ENCODE measurements at places on chromosomes 12 and 14.

DNA sequence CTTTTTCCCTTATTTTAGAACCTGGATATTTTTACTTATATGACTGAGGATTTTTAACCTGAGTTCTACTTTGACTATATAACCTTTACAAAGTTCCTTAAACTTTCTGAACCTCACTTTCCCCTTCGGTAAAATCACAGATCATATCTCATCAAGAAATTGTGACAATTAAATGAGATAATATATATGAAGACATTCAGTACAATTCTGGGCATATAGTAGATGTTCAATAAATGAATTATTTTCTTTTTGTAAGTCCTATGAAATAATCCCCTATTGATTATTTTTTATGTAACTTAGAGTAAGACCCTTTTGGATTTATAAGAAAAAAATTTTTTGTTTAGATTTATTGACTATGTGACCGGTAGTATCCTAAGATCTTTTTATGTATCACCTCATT lies 17.6 kb upstream of the FAM177A1 start:
- DNase-seq = no peak

- peak; percentile 25 for DNase-seq
These were observed 87.5 kb downstream of the SETD3 start for GRCh38 chr14:99393059-99393655.

GRCh38 chr12:126784328-126784921 lies 1482.5 kb upstream of the TMEM132C start:
- peak; percentile 39 for DNase-seq

- no peak for DNase-seq
These were observed 20.1 kb downstream of the SUSD6 start for GRCh38 chr14:69631509-69631908.

- DNase-seq = no peak
These were observed 72.8 kb downstream of the TAOK3 start for GRCh38 chr12:118299791-118300460.

GRCh38 chr12:28563936-28564335 lies 373.7 kb downstream of the CCDC91 start:
- DNase-seq = no peak

GRCh38 chr12:115308918-115309317 lies 624.9 kb upstream of the TBX3 start:
- DNase-seq = no peak

DNA sequence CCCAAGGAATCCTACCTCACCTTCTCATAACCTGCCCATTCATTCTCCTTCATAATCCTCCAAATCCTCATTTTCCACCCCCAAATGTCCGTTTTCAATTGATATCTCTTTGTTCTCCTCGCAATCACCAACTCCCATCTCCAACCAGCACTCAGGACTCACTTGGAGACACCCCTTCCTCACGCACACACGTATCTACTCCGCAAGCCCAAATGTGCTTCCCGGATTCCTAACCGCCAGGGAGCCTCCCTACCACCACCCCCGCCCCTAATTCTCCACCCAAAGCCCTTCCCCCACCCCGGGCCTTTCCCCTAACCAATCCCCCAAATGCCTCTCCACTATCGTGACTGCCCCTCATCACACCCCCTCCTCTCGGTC lies 304 bp downstream of the KCTD10 start:
- DNase-seq = no peak

- DNase-seq = no peak
These were observed 25.7 kb upstream of the COCH start for GRCh38 chr14:30848449-30849240.

GRCh38 chr12:42407306-42407705 lies 81.3 kb downstream of the PPHLN1 start:
- no peak for DNase-seq

GRCh38 chr12:69821456-69822159 lies 3.4 kb upstream of the MYRFL start:
- DNase-seq = no peak

DNA sequence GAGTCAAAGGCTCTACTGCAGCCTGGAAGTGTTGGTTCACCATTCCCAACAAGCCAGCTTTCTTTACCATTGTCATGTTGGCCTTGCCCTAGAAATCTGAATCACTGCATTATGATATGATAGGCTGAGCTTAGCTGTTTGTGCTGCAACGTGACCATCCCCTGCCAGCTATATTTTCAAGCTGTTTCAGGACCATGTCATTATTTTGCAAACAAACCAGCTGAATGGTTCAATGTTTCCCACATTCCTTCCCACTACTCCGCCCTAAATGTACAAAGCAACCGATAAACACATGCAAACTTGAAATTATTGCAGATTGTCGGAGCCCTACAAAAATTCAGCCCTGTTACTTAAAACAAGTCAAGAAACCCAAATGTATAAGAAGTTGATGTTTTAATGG lies 136.1 kb downstream of the KICS2 start:
- DNase-seq = no peak

GRCh38 chr12:104779134-104779533 lies 179.0 kb downstream of the SLC41A2 start:
- DNase-seq = no peak

DNA sequence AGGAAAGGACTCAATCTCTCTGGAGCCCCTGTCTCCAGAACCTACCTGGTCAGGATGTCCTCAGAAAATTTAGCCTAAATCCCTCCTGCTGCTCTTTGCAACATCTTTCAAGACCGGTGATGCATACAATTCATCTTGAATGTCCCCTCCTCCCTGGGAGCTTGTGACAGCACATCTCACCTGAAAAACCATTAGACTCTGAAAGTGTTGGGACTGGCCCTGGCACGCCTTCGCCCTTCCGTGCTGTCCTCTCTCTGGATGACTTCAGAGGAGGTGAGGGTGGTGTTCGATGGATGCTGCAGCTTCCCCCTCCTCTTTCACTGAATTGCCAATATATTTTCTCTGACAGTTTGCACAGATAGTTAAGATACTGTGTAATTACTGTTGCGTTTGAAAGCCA lies 90.9 kb upstream of the CISTR start:
- no peak for DNase-seq

DNA sequence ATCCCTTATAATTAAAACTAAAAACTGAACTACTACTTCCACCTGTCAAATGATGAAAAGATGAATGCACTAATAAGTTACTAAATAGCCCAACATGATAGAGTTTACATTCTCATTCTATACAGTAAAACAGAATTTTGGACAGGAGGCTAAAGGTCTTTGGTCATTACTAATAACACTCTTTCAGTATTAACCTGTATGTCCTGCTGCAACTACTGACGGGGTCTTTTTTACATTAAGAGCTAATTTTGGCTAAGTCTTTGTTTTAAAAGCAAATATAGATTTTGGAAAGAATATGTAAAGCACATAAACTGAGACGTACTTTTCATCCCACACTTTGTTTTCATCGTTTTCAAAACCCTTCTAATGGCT lies 175.4 kb upstream of the CDKN3 start:
- DNase-seq = no peak

GRCh38 chr14:62722406-62722805 lies 322.9 kb downstream of the KCNH5 start:
- DNase-seq = no peak

DNA sequence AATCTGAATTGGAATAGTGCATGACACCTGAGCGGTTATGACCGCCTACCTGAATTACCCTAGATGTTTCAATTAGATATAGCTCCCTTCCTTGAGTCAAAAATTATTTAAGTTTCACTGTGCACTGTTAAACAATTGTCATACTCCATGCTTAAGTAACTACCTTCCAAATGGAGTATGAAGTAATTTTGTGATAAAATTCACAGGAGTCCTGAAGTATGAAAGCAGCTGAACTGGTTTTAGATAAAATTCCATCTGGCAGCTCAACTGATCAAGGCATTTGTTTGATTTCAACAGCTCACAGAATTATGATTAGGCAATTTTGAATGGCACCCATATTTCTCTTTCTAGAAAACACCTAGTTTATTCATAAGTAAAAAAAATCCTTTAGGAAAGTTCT lies 19.5 kb downstream of the PRICKLE1 start:
- no peak for DNase-seq

DNA sequence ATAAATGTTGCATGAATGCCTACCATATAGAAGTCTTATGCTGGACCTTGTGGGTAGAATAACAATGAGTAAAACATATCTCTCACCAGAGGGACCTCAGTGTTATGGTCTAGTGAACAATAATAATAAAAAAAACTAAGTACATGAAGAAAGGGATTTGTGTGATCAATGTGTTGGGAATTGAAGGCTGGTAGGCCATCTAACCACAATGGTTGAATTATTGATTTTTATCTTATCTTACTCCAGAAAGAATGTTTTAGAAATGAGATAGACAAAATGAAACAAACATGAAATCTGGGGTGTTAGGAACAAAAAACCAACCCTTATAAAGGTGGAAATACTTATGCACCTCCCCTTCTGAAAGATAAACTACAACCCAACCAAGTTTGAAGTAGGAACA lies 243.9 kb upstream of the LRIG3 start:
- DNase-seq = no peak

DNA sequence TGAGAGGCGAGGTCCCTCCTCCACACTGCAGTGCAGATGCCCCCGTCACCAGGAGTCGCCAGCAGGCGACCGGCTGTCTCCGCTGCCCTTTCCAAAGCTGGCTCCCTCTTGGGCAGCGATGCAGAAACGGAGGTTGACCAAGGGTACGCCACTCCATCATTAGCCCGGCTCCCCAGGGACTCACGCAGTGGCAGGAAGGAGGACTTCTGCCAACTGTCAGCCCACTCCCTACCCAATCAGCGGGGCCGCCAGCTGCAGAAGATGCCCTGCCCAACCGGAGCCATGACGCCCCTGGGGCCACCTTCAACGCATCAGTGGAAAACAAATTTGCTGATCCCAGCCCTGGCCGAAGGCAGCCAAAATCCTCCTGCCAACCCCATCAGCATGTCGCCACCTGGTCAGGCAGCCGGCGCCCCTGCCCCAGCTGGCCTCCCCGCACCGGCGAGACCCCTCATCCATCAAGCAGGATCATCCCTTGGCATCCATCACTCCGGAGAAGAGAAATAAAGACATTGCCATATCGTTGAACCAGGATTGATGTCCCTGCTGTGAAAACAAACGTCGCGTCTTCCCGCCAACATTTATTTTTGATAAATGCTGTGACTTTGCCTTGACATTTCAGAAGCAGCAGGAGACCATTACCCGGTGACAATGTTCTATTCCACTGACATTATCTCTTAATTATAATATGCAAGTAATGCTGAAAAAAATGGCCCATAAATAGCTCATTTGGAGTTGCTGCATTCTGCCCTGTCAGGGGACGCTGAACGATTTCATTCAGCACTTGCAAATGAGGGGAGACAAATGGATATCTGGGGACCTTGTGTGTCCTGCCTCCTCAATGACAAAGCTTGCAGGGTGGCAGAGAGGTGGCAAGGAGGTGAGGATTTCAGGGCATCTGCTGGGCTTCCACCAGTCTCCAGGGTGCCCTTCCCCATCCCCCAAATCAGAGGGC lies 105.1 kb downstream of the SCARB1 start:
- no peak for DNase-seq

- no peak for DNase-seq
These were observed 45.0 kb downstream of the GPR65 start for GRCh38 chr14:88049936-88050335.

- DNase-seq = no peak
These were observed 55.8 kb downstream of the SRRM4 start for GRCh38 chr12:119036878-119037825.

DNA sequence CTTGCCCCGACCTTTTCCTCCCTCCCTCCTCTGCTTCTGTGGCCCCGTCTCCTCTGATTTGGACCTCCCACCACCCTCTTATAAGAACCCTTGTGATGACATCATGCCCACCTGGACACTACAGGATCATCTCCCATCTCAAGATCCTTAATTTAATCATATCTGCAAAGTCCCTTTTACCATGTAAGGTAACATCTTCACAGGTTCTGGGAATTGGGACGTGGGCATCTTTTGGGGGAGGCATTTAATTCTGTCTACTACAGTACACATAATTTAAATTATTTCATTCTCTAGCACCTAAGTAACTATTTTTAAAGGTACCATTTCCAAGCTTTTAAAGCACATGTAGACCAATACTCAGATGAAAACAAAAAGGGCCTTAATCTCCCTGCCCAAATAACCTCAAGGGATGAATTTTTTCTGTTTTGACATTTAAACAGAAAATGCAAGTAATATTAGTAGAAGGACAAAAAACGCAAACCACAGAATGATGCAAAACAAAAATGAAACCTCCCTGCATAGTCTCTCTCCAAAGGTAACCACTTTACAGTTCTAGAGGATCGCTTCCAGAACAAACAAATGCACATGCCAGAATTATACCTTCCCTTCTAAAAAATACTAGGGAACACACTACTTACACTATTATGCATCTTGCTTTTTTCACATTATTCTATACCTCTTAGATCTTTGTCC lies 222.1 kb downstream of the AACS start:
- DNase-seq = no peak

GRCh38 chr14:105859717-105860614 lies 333.6 kb downstream of the TMEM121 start:
- DNase-seq = peak; percentile 42

GRCh38 chr12:71024281-71024680 lies 103.7 kb upstream of the PTPRR start:
- no peak for DNase-seq

GRCh38 chr14:95072310-95072905 lies 84.9 kb downstream of the DICER1 start:
- no peak for DNase-seq

DNA sequence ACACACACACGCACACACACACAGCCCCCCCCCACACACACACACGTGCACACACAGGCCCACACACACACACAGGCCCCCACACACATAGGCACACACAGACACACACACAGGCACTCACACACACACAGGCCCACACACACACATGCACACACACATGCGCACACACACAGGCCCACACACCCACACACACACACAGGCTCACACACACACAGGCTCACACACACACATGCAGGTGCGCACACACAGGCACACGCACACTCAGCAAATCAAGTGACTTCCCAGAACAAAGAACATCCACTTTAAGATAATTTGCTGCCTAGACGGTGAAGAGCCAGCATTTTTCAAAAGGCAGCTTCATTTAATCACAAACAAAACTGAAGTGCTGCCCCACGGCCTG lies 78.5 kb upstream of the FBRSL1 start:
- DNase-seq = no peak

DNA sequence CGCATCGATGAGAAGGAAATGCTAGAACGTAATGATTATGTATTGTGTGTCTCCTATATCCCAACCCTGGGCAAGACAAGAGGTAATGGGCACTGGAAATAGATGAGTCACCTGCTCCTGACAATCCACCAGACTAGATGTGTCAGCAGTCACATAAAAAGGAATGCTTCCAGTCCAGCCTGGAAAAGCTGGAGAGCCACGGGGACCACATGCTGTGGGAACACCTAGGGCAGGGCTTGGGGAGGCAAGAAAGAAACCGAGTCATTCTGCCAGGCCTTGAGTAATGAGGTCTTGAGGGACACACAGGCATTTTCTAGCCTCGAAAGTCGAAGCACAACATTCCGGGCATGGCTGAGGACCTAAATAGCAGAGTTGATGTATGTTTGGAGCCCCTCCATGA lies 716.7 kb upstream of the TMEM132C start:
- no peak for DNase-seq

- DNase-seq = no peak
These were observed 876.2 kb downstream of the C12orf50 start for GRCh38 chr12:87152841-87153528.

Data from CD4-positive, alpha-beta T cell treated with Interleukin-15 for 4 hours (primary cell).